Activated T-cell treated with anti-CD3 and anti-CD28 coated beads, Interleukin-2, amount 50 U/mL, for 24 hours (primary cell): ENCODE measurements at places on chromosomes 4 and X.

DNA sequence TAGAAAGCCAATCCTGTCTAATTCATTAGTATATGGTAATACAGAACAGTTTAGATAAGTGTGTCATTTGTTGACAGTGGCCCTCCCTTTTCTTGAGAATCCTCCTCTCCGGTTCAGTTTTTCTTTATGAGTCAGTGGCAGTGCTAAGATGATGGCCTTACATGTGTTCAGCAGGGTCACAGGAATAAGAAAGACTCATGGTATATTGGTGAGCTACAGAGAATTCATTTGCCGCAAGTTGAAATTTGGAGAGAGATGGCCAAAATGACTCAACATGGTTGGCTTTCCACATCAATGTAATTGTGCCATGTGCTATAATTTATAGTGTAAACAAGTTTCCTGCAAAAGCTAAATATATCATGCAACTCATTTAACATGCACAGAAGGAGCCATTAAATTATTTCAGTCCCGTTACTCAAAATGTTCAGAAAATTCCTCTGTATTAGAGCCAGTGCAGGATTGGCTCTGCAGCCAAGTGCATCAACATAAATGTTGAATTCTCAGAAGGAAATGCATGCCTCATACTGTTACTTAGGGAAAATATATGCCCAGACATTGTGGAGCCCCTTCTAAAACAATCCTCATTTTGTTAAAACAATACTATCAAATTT lies 374.3 kb downstream of the AFF2 start:
- no peaks in the 10 kb centered on the region for H3K4me1 ChIP-seq
- H3K27me3 ChIP-seq, result peaks cover 17% of the 10 kb centered on the region
- DNase-seq, result no peak
- H3K27ac ChIP-seq, result no peak overlapping the region
- no peak overlapping the region for H3K4me3 ChIP-seq
- H3K36me3 ChIP-seq, result no peaks in the 10 kb centered on the region

DNA sequence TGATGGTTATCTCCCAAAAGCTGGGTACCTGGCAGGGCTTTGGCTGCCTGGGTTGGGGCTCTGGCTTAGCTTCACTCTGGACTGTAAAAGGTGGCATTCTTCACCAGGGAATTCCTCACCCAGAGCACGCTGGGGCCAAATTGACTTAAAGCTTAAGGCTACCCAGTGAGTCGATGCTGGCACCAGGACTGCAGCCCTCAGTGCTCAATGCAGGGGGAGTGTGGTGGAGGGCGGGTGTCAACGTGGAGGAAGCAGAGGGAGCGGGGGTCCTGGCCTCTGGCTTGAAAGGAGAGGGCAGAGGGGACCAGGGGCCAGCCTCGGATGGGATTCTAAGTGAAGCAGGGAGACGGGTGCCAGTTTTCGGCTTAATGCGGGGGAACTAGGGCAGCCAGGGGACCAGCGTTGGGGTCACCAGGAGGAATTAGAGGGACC lies 446 bp upstream of the FAM50A start:
- H3K4me3 ChIP-seq, result peak overlapping the region; percentile 67
- peak overlapping the region; percentile 63 for H3K27ac ChIP-seq
- peaks cover 5% of the 10 kb centered on the region for H3K27me3 ChIP-seq
- DNase-seq, result no peak

- no peaks in the 10 kb centered on the region for H3K4me1 ChIP-seq
- no peak for DNase-seq
- no peaks in the 10 kb centered on the region for H3K36me3 ChIP-seq
- peaks cover 19% of the 10 kb centered on the region for H3K27me3 ChIP-seq
- no peak overlapping the region for H3K27ac ChIP-seq
- no peak overlapping the region for H3K4me3 ChIP-seq
Measured at GRCh38 chrX:96438803-96439202, 245.8 kb upstream of the DIAPH2 start.

DNA sequence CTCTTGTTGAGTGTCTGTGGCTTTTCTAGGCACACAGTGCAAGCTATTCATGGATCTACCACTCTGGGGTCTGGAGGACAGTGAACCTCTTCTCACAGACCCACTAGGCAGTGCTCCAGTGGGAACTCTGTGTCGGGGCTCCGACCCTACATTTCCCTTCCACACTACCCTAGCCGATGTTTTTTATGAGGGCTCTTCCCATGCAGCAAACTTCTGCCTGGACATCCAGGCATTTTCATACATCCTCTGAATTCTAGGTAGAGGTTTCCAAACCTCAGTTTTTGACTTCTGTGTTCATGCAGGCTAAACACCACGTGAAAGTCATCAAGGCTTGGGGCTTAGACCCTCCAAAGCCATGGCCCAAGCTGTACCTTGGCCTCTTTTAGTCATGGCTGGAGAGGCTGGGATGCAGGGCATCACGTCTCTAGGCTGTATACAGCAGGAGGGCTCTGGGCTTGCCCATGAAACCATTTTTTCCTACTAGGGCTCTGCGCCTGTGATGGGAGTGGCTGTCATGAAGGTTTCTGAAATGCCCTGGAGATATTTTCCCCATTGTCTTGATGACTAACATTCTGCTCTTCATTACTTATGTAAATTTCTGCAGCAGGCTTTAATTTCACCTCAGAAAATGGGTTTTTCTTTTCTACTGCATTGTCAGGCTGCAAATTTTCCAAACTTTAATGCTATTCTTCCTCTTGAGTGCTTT lies 249.8 kb upstream of the CPEB2 start:
- no peaks in the 10 kb centered on the region for H3K4me1 ChIP-seq
- H3K4me3 ChIP-seq, result no peak overlapping the region

DNA sequence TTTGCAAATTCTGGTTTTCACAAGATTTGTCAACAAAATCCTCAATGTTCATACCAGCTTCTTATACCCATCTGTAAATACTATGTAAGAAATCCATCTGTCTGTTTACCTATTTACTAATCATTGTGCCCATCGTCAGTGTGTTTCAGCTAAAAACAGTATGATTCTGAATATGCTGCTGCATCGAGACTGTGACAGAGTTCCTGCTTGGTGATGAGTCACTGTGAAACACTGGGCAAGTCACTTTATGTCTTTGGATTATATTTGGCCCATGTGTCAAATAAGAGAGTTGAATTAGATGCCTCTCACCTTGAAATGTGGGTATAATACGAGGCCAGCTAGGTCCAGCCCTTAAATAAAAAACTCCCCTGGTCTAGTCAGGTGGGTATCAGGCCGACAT lies 79.3 kb downstream of the CBLL2 start:
- DNase-seq, result no peak
- no peaks in the 10 kb centered on the region for H3K4me1 ChIP-seq
- H3K27me3 ChIP-seq, result peaks cover 27% of the 10 kb centered on the region
- no peaks in the 10 kb centered on the region for H3K36me3 ChIP-seq

DNA sequence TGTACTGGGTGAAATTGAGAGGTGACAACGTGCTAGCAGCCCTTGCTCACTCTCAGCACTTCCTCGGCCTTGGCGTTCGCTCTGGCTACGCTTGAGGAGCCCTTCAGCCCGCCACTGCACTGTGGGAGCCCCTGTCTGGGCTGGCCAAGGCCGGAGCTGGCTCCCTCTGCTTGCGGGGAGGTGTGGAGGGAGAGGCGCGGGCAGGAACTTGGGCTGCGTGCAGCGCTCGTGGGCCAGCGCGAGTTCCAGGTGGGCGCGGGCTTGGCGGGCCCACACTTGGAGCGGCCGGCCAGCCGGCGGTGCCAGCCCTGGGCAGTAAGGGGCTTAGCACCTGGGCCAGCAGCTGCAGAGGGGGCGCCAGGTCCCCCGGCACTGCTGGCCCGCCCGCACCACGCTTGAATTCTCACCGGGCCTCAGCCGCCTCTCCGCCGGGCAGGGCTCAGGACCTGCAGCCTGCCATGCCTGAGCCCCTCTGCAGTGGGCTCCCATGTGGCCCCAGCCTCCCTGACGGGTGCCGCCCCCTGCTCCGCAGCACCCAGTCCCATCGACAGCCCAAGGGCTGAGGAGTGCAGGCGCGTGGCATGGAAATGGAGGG lies 249.5 kb upstream of the ETNPPL start:
- H3K4me1 ChIP-seq, result peaks cover 3% of the 10 kb centered on the region
- no peak overlapping the region for H3K4me3 ChIP-seq
- H3K27me3 ChIP-seq, result peaks cover 6% of the 10 kb centered on the region
- no peaks in the 10 kb centered on the region for H3K36me3 ChIP-seq
- no peak overlapping the region for H3K27ac ChIP-seq

DNA sequence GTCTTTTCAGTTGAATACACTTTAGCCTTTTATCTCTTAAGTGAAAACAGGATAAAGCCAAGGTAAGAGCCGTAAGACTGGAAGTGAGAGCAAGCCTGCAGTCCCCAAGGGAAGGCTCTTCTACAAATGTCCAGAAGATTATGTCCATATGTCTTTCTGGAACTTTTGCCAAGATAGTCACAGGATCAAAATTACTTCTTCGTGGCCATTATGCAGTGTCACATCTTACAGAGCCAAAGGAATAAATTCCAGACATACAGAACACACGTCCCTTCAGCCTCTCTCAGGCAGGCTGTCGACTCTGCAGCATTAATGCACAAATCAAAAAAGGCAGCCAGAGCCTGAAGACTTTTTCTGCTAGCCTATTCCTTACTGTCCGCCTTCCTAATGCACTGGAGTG lies 10.9 kb upstream of the GATB start:
- no peaks in the 10 kb centered on the region for H3K36me3 ChIP-seq
- peaks cover 15% of the 10 kb centered on the region for H3K27me3 ChIP-seq
- no peaks in the 10 kb centered on the region for H3K4me1 ChIP-seq
- H3K4me3 ChIP-seq, result no peak overlapping the region
- no peak for DNase-seq

DNA sequence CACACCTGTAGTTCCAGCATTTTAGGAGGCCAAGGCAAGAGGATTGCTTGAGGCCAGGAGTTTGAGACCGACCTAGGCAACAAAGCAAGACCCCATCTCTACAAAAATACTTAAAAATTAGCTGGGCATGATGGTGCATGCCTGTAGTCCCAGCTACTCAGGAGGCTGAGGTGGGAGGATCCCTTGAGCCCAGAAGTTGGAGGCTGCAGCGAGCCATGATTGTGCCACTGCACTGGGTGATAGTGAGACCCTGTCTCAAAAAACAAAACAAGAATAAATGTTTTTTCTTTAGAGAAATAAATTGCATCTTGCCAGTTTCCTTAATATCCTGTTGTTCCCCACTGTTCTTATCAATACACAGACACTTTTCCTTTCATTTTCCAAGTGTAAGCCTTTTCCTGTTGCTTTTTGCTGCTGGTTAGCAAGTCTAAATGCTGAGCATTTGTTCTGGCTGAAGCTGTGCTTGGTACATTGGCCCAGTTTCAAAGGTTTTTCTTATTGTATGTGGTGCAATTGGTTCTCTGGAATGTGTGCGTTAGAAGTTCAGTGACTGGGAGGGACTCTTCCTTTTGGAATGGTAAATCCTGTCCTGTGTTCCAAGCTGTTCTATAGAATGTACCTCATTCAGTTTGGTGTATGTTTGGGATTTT lies 98.2 kb downstream of the AFF1 start:
- no peak overlapping the region for H3K4me3 ChIP-seq
- no peak overlapping the region for H3K27ac ChIP-seq
- no peak for DNase-seq
- no peaks in the 10 kb centered on the region for H3K27me3 ChIP-seq

DNA sequence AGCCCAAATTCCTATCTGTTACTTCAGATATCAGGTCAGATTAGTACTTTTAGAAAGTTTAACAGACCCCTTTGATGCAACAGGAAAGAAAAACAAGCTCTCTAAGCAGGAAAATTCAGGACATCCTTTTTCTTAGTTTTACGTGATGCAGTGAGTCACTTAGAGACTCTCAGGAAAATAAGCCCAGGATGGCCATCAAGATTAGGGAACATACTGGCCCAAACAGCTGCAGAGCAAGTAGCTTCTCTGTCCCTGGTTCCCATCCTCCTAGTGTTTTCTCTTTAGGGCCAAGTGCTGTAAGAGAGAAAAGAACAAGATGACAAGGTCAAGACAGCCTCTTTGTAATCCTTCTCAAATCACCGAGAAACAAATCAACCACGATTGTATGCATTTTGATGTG lies 219.1 kb downstream of the ZNF674 start:
- peak overlapping the region; percentile 82 for H3K27ac ChIP-seq
- peaks cover 59% of the 10 kb centered on the region for H3K4me1 ChIP-seq
- no peak overlapping the region for H3K4me3 ChIP-seq

GRCh38 chrX:9658409-9658808 lies 107.2 kb downstream of the GPR143 start:
- DNase-seq, result no peak
- no peaks in the 10 kb centered on the region for H3K27me3 ChIP-seq
- no peak overlapping the region for H3K27ac ChIP-seq
- H3K36me3 ChIP-seq, result peaks cover 65% of the 10 kb centered on the region
- no peak overlapping the region for H3K4me3 ChIP-seq

- no peaks in the 10 kb centered on the region for H3K27me3 ChIP-seq
- H3K4me3 ChIP-seq, result no peak overlapping the region
- no peaks in the 10 kb centered on the region for H3K4me1 ChIP-seq
- no peaks in the 10 kb centered on the region for H3K36me3 ChIP-seq
- no peak for DNase-seq
Measured at GRCh38 chr4:107046261-107046660, 10.1 kb upstream of the DKK2 start.

- no peaks in the 10 kb centered on the region for H3K4me1 ChIP-seq
- no peak for DNase-seq
- H3K4me3 ChIP-seq, result no peak overlapping the region
- no peaks in the 10 kb centered on the region for H3K36me3 ChIP-seq
- no peaks in the 10 kb centered on the region for H3K27me3 ChIP-seq
- no peak overlapping the region for H3K27ac ChIP-seq
Measured at GRCh38 chr4:83828601-83829000, 292.7 kb downstream of the GPAT3 start.

GRCh38 chr4:106746451-106746850 lies 289.7 kb downstream of the DKK2 start:
- H3K36me3 ChIP-seq, result no peaks in the 10 kb centered on the region
- DNase-seq, result no peak
- H3K4me3 ChIP-seq, result no peak overlapping the region
- no peaks in the 10 kb centered on the region for H3K27me3 ChIP-seq
- no peak overlapping the region for H3K27ac ChIP-seq

DNA sequence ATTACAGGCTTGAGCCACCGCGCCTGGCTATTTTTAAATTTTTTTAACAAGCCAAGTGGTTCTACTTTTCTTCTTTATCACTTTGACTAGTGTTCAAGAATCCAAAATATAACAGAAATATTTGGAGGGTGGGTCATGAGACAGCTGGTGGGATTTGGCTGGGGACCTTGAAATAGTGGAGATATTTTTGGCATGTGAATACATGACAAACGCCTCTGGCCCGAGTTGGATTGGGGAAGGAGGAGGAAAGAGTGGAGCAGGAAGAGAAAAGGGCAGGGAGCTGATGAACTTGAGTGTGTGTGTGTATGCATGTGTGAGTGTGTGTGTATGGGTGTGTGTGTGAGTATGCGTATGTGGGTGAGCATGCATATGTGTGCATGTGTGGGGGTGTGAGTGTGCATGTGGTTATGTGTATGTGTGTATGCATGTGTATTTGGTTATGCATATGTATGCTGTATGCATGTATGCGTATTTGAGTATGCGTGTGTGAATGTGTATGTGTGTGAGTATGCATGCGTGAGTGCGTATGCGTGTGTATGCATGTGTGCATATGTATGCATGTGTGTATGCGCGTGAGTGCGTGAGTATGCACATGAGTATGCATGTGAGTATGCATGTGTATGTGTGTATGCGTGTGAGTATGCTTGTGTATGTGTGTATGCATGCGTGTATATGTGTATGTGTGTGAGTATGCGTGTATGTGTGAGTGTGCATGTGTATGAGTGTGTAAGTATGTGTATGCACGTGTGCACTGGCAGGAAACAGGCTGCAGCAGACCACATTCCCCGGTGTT lies 49.6 kb downstream of the JADE1 start:
- H3K27ac ChIP-seq, result peak overlapping the region; percentile 75
- DNase-seq, result no peak
- peaks cover 58% of the 10 kb centered on the region for H3K4me1 ChIP-seq
- no peaks in the 10 kb centered on the region for H3K27me3 ChIP-seq
- peaks cover 97% of the 10 kb centered on the region for H3K36me3 ChIP-seq
